ENCODE measurements at places on chromosomes 13 and 19. TPM values are rescaled to one million over a fixed set of nuclear protein-coding genes. Genes with fewer than 3 reads are reported as not detected.

The UNC13A gene
- polyA plus RNA-seq, result 0.26 TPM

The ANGPTL8 gene
- polyA plus RNA-seq, result 0.96 TPM

The PODNL1 gene
- polyA plus RNA-seq, result 1.5 TPM

The KLK14 gene
- polyA plus RNA-seq, result 0.14 TPM

The F10 gene
- 23.6 TPM for polyA plus RNA-seq

The TNFSF11 gene
- polyA plus RNA-seq, result 0.23 TPM

The GPR18 gene
- 0.23 TPM for polyA plus RNA-seq

The SCEL gene
- polyA plus RNA-seq, result not detected

The SDHAF1 gene
- 17.4 TPM for polyA plus RNA-seq

The MAST1 gene
- polyA plus RNA-seq, result 1.1 TPM

The GPC6 gene
- polyA plus RNA-seq, result 55.3 TPM

The ATCAY gene
- 0.70 TPM for polyA plus RNA-seq

The ATP8A2 gene
- 4.8 TPM for polyA plus RNA-seq

The LILRA6 gene
- 0.70 TPM for polyA plus RNA-seq

The SIGLECL1 gene
- polyA plus RNA-seq, result not detected

The GSX1 gene
- not detected for polyA plus RNA-seq

The ZNF554 gene
- polyA plus RNA-seq, result 11.3 TPM

The ETV2 gene
- polyA plus RNA-seq, result 2.7 TPM

The CEACAM6 gene
- polyA plus RNA-seq, result 0.31 TPM

The KIR2DL1 gene
- not detected for polyA plus RNA-seq

The NLRP7 gene
- not detected for polyA plus RNA-seq

The ZNF714 gene
- polyA plus RNA-seq, result 17.7 TPM

The RASAL3 gene
- 1.0 TPM for polyA plus RNA-seq

The COL4A2 gene
- 580 TPM for polyA plus RNA-seq

The EPS8L1 gene
- 91.8 TPM for polyA plus RNA-seq

The PEX11G gene
- polyA plus RNA-seq, result 10.8 TPM

The WDR62 gene
- polyA plus RNA-seq, result 5.4 TPM

The PRRG2 gene
- polyA plus RNA-seq, result 7.7 TPM

The MTUS2 gene
- 0.69 TPM for polyA plus RNA-seq

The ZNF98 gene
- polyA plus RNA-seq, result 8.1 TPM

The VSTM1 gene
- polyA plus RNA-seq, result 0.38 TPM

The IGLON5 gene
- 1.9 TPM for polyA plus RNA-seq

The PEAK3 gene
- 0.09 TPM for polyA plus RNA-seq

The DAND5 gene
- polyA plus RNA-seq, result 0.22 TPM

The CPB2 gene
- 0.10 TPM for polyA plus RNA-seq

The SLC6A16 gene
- polyA plus RNA-seq, result 5.7 TPM

The RCBTB1 gene
- 36.7 TPM for polyA plus RNA-seq

The THSD8 gene
- 4.4 TPM for polyA plus RNA-seq

The IGFL2 gene
- polyA plus RNA-seq, result 0.18 TPM

The ZNF850 gene
- polyA plus RNA-seq, result 4.5 TPM

The ECSIT gene
- polyA plus RNA-seq, result 41.8 TPM

The MEDAG gene
- polyA plus RNA-seq, result 0.87 TPM

The SETDB2 gene
- polyA plus RNA-seq, result 25.2 TPM

The SLC25A41 gene
- 0.31 TPM for polyA plus RNA-seq

The ZNF772 gene
- 18.9 TPM for polyA plus RNA-seq

The TEX101 gene
- polyA plus RNA-seq, result not detected
